ENCODE measurements at places on chromosomes 7 and 10.

GRCh38 chr10:29056729-29057128, 232.1 kb upstream of the LYZL1 start:
- DNase-seq, result no peak

DNA sequence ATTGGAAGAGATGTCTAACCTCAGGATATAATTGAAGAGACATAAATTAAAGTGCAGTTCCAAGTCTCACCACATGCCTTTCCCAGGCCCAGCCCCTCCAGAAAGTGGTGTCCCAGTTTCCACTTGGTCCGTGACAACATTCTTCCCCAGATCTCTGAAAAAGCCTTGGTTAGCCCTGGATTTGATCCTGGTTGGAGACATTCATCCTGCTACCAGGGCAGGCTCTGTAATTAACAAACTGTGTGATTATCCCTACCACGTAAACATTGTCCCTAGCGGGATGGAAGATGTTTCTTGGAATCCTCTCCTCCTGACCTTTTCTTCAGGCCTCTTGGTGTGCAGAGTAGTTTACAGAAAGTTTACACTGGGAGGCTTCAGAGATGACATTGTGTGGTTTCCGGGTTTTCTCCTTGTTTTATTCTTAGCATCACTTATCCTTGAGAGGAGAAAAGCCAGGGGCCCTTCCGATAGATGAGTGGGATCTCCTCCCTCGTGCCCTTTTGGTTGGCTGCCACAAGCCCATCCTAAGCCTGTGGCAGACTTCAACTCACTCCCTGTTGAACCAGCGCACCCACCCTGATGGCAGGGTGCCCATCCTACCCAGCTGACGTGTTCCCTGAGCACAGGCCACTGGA, 83.8 kb downstream of the COL13A1 start:
- DNase-seq, result no peak

GRCh38 chr7:69893906-69894305, 295.6 kb downstream of the AUTS2 start:
- peak; percentile 22 for DNase-seq

DNA sequence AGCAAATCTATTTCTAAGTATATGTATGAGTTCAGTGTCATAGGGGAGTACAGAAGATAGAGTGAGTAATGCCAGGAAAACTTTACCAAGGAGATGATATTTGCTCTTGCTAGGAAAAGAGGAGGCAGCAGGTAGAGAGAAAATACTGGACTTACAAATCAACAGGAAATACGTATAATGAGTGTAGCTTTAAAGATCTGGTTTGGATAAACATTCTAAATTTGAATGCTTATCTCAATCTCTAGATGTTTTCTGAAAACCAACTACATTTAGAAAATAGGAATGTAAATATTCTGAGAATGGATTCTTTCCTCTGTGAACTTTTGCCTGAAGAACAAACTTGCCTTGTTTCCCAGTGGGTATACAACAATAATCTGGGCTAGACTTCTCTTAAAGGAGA, 46.9 kb upstream of the GNAI1 start:
- DNase-seq, result no peak

DNA sequence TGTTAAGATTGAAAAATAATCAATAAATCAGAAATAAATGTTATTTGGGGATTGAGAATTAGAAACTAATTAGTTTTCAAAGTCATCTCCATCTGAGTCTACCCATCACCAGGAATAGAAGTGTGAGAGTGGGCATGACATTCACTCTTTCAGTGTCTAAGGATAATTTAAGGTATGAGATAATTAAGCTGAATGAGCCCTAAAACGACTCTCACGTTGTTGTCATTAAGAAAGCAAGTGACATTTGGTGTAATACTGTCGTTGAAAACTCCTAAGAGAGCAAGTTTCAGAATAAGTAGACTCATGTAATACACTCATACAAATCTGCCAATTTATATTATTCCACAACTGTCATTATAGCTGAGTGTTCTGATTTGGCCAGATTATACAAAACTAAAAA, 7.1 kb downstream of the AGMO start:
- no peak for DNase-seq

- no peak for DNase-seq
Observed at GRCh38 chr10:112842832-112843360, 107.2 kb upstream of the TCF7L2 start.

- no peak for DNase-seq
Observed at GRCh38 chr10:36373424-36374096, 731.5 kb upstream of the FZD8 start.

DNA sequence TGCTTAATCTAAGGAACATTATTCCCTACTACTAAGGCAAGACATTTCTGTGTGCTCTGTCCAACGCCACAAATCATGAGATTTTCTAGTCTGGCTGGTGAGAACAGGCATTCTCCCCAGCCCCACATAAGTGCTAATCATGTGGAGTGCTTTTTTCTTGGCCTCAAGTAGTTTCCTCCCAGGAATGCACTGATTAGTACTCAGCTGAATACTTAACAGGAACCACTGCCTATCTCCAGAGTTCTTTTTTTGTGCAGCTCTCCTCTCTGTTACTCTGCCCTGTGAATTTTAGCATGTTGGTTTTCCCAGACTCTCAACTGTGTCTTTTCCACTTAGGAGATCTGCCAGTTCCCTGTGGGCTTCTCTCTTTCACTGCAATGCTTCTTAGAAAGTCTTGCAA, 1098.5 kb upstream of the LRRTM3 start:
- DNase-seq, result no peak

DNA sequence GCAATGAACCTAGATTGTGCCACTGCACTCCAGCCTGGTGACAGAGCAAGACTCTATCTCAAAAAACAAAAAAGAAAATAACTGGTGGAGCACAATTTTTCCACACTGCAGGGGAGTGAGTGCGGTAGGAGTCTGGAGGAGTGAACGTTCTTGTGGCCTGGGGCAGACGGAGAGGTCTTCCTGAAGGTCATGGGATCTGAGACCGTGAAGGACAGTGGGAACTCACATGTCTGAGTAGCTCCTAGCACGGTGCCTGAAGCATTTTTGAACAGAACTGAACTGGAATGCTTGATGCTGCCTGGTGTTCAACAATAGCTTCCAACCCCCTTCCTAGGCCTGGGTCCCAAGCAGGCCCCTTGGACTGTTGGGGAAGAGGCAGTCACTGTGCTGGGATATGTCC, 84.3 kb upstream of the PODXL start:
- no peak for DNase-seq

DNA sequence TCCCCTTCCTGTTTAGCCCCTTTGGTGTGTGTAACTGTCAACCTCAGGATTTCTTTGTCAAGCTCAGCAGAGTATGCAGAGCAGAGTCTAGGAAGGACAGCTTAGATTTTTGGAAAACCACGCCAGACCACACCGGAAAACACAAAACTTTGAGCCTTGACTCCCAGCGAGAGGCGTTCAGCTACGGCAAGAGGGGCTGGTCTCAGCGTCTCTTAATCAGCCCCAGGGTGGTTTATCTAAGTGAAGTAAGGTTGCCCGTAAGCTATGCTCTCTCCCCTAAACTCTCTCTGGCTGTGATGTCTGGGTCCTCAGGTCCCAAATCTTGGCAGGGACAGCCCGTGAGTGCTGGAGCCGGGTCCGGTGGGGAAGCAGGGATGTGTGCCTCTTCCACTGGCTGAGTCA, 230.9 kb downstream of the KLF6 start:
- DNase-seq, result no peak

DNA sequence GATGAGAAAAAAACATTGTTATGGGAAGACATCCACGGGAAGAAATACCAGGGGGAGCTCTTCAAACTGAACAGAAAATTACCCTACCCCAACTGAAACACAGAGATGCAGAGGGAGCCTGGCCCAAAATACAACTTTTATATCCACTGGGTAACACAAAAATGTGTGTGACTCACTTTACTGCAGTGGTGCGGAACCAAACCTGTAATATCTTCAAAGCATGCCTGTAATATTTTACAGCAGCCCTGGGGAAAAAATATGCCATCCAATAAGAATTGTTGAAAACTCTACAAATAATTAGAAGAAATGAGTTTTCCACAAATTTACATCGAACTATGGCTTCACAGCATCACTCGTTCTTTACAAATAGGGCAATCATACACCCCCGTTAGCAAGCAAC, 49.8 kb upstream of the SRRM3 start:
- DNase-seq, result no peak

- DNase-seq, result no peak
Observed at GRCh38 chr10:132193907-132194552, 7.3 kb downstream of the DPYSL4 start.

DNA sequence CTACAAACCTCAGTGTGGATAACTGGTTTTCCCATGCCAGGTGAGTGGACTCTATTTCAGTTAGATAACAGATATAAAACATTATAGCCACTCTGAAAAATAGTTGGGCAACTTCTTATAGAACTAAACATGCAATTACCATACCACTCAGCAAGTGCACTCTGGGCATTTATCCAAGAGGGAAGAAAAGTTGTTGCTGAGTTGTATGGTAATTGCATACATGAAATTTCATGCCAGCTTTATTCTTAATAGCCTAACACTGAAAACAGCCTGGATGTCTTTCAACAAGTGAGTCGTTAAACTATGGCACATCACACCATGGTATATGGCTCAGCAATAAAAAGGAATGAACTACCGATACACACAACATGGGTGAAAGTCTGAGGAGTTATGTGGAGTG, 10.6 kb upstream of the UPP1 start:
- DNase-seq, result no peak

DNA sequence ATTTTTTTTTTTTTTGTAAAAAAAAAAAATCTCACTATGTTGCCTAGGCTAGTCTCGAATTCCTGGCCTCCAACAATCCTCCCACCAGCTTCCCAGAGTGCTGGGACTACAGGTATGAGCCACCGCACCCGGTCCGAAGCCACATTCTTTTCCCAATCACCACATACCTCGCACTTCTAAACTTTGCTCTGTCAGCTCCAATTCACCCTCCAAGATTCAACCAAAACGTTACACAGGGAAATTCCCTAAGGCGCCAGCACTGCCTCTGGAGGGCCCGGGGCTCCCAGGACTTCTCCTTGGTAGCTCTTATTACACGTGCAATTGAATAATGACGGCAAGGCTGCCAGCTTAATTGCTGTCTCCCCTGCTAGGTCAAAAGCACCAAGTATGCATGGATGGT, 10.3 kb upstream of the DNAAF5 start:
- DNase-seq, result no peak

Measured in stromal cell of bone marrow (primary cell).